ENCODE measurements at places on chromosomes 7 and 10. TPM values are rescaled to one million over a fixed set of nuclear protein-coding genes. Genes with fewer than 3 reads are reported as not detected.

The PMS2 gene
- total RNA-seq = 12.8 TPM

The WNT8B gene
- total RNA-seq = not detected

DNA sequence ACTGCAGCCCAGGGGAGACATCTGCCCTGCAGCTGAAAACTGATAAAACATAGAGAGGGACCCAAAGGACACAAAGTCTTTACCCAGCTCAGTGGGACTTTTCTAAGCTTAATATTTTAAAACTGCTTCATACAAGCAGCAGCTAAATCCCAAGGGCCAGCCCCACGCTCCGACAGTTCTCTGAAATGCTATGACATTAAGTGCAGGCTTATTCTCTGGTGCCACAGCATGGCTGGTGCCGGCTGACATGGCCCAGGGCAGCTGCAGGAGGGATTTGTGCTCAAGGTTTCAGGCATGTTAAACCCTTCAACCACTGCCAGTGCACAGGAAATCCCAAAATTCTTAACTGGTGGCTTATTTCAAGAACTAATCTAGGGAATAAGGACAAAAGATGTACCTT, 170.9 kb downstream of the PARD3 start:
- H3K27me3 ChIP-seq = no peaks in the 10 kb centered on the region
- H3K27ac ChIP-seq = no peak overlapping the region
- H3K4me1 ChIP-seq = no peaks in the 10 kb centered on the region
- no peak overlapping the region for H3K4me3 ChIP-seq
- DNase-seq = no peak

The ADRB1 gene
- total RNA-seq = not detected

The ARMC3 gene
- total RNA-seq = not detected

The RNF32 gene
- total RNA-seq = 1.1 TPM

GRCh38 chr7:27079234-27079975, 16.4 kb downstream of the HOXA1 start:
- peaks cover 25% of the 10 kb centered on the region for H3K4me1 ChIP-seq
- no peak overlapping the region for H3K4me3 ChIP-seq
- DNase-seq = peak; percentile 21

The CCL24 gene
- total RNA-seq = not detected

DNA sequence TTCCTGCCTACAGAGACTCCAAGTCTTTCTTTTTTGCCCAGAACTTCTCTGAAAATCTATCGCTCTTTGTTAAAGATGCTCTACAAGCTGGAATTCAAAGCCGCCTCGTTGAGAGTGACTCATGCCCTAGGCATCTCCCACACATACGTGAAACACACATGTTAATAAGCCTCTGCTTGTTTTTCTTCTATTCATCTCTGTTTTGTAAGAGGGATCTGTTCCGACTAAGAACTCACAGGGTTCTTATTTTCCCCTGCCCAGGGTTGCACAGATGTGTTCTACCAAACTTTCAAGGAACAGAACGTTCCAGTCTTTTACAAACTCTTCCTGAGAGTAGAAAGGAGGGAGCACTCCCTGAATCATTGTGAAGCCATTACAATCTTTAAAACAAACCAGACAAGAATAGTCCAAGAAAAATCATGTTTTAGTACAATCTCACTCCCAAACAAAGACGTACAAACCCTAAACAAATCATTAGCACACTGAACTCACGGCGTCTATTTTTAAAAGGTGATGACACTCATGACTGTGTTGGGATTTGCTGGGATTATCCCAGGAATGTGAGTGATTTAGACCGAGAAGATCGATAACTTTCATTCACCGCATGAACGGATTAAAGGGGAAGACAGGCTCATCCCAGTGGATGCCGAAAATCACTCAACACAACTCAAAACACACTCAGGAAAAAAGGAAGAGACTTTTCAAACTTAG, 55.3 kb upstream of the INPP5A start:
- H3K27me3 ChIP-seq = 0 out of 2 replicates have a peak, but pooled peaks cover 4% of the 10 kb centered on the region
- peak; percentile 85 for DNase-seq
- peak overlapping the region; percentile 26 for H3K27ac ChIP-seq
- peaks cover 11% of the 10 kb centered on the region for H3K4me1 ChIP-seq

The NYAP1 gene
- total RNA-seq = not detected

GRCh38 chr10:15460661-15461060, 89.6 kb upstream of the FAM171A1 start:
- no peaks in the 10 kb centered on the region for H3K27me3 ChIP-seq
- peak overlapping the region; percentile 91 for H3K27ac ChIP-seq
- H3K4me3 ChIP-seq = no peak overlapping the region
- H3K4me1 ChIP-seq = peaks cover 30% of the 10 kb centered on the region
- no peaks in the 10 kb centered on the region for H3K36me3 ChIP-seq
- peak; percentile 58 for DNase-seq

The AKR1B15 gene
- not detected for total RNA-seq

The OR2A7 gene
- total RNA-seq = not detected

The CDH23 gene
- total RNA-seq = not detected

The OPN1SW gene
- total RNA-seq = not detected

- H3K27ac ChIP-seq = no peak overlapping the region
- no peaks in the 10 kb centered on the region for H3K27me3 ChIP-seq
- no peak for DNase-seq
- H3K36me3 ChIP-seq = no peaks in the 10 kb centered on the region
- H3K4me3 ChIP-seq = no peak overlapping the region
Measured at GRCh38 chr7:111264111-111264868, 173.4 kb downstream of the LRRN3 start.

DNA sequence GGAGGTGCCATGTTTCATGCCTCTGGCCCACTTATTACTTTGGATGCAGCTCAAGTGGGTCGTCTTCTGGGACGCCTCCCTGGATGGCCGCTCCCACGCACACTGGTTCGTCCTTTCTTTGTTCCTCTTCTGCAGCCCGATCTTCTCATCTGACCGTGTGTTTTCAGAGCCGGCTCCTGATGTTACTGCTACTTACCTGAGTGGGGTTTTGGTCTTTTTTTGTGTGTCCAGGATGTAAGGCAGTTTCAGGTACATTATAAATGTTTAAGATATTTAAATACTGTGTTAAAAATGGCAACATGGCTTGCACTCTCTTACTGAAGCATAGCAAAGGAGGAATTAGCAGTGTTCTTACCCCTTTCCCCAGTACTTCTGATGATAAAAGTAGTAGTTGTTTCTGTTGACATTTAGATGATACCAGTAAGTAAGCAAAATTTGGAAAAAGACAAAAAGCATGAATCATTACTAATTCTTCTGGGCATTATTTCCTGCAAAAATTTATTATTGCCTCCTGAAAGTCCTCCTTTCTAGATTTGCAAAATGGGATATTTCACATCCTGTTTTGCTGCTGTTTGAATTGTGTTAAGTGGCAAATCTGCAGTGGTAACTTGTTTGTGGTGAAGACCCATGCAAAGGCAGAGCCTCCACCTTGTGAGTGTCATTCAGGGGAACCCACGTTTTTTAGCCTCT, 59.4 kb downstream of the SHH start:
- no peaks in the 10 kb centered on the region for H3K27me3 ChIP-seq
- 0 out of 2 replicates have a peak, but pooled peaks cover 6% of the 10 kb centered on the region for H3K4me1 ChIP-seq
